ENCODE measurements at places on chromosomes 11 and 22.

- no peak for DNase-seq
Observed at GRCh38 chr11:94472916-94473799, 20.5 kb downstream of the MRE11 start.

DNA sequence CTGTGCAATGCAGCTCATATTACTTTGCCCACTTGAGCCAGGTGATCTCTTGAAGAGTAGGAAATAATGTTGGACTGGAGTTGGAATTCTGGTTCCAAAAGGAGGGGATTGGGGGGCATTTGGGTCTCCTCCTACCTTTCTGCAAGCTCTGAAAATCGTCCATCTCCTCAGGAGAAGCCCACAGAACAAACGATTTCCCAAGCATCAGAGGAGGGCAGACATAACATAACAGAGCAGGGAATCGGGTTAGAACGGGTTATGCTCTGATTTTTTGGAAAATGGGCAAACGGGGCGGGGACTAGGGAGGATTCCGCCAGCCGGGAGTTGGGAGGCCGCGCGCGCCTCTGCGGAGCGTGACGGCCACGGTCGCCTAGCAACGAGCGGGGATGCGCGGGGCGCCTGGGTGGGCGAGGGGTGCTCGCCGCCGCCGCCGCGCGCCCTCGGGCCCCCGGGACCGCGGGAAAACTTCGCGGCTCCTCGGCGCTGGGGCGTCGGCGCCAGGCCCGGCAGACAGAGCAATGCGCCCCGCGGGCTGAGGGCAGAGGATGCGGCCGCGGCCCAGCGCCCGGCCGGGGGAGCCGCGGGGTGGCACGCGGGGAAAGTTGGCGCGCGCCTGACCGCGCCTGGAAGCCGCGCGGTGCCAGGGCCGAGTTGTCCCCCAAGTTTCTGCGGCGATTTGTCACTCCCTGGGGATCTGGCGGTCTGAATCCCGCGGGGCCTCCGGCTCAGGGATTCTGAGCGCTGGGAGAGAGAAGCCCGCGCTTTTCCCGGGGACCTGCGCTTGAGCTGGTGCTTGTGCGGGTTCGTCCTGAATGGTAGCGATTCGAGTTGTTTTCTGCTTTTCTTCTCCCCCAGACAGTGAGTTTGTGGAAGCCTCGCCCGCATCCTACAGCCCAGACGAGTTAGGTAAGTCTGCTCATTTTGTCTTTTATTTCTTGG is 27.8 kb upstream of the AMOTL1 start:
- peak; percentile 21 for DNase-seq

GRCh38 chr22:36110306-36110881 is 50.2 kb downstream of the APOL3 start:
- DNase-seq, result no peak

- DNase-seq, result no peak
Observed at GRCh38 chr11:44421090-44421675, 111.2 kb upstream of the ALX4 start.

DNA sequence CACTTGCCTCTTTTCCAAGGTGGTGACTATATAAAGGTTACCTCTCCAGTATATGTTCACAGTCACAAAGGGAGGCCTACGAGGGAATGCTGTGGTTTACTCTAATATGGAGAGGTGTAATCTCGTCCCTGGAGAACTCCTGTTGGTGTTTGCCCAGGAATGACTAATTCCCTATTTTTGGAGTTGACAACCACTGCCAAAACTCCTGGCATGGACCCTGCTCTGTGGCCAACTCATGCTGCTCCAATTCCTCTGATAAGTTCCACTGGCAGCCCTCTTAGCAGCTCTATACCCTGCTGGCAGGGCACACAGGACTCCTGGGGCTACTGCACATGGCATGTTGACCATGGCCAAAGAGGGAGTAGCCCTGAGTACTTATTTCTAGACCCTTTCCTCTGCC is 418.7 kb upstream of the ANO5 start:
- DNase-seq, result no peak

DNA sequence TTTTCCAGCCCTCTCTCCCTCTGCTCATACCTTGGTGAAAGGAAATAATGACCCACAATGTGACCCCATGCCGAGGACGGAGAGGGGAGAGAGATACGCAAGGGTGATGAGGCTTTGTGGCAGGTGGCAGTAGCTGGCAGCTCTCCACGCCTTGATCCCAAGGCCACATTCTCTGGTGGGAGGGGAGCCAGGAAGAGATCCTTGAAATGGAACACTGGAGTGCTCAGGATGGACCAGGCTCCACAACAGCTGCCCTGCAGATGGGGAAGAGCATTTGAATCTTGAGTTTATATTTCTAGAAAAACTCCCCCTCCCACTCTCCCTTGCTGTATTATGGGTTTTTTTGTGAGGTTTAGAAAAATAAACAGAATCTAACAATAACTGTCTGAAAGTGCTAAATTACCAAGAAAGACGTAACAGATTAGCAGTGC is 61.6 kb upstream of the CDON start:
- no peak for DNase-seq

DNA sequence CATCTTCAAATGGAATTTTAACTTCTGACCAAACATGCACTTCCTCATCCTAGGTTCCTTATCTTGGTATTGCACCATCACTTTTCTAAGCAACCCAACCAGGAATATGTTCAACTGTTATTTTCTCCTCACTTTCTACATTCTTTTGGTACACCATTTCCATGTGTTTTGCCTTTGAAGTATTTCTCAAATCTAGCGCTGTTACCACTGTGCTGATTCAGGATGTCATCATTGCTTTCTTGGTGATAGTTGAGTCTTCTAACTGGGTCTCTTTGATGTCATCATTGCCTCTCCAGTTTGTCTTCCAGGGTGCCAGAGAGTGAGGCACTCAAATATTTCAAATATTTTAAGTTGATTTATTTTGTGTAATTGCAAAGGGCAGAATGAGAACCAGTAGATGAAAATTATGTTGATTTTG is 47.5 kb downstream of the HORMAD2 start:
- no peak for DNase-seq

DNA sequence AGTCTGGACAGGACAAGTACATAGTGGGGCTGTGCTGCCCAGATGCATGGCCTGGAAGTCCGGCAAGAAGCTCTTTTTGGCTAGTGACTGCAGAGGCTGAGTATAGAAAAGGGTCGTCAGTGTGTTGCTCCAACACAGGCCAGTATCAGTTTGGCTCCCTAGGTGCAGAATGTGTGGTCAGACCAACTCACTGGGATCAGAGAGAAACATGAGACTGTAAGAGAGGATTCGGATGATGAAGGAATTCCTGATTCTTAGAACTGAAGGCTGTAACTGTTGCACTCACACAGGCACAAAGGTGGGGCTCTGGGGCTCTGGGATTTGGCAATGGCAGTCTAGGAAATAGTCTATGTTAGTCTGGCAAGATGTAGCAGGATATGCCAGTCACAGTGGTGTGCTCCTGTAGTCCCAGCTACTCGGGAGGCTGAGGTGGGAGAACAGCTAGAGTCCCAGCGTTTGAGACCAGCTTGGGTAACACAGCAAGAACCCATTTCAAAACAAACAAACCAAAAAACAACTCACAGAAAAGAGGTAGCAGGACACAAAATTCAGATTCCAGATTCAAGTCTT is 11.1 kb upstream of the UPB1 start:
- DNase-seq, result no peak

- DNase-seq, result no peak
Observed at GRCh38 chr11:86523738-86524619, 148.4 kb downstream of the ME3 start.

- no peak for DNase-seq
Observed at GRCh38 chr11:102396708-102397563, 49.9 kb downstream of the BIRC2 start.

- DNase-seq, result no peak
Observed at GRCh38 chr11:129365816-129366215, 9.8 kb upstream of the BARX2 start.

GRCh38 chr22:35899736-35900135 is 128.9 kb downstream of the RBFOX2 start:
- DNase-seq, result no peak

DNA sequence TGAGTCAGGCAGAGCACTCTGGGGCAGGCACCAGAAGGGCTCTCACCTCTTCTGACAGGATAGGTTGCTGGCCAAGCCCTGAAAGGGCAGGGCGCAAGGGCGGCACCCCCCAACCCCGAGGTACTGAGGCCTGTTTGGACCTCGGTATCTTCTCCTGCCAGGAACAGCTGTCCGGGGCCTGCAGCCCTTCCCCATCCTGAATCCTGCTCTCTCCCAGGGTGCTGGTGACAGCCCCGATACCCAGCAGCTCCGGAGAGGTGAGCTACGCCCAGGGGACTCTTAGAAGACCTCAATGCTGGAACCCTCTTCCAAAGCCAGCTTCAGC is 79.1 kb downstream of the PHF21B start:
- DNase-seq, result no peak

GRCh38 chr22:39469681-39470450 is 13.1 kb downstream of the MGAT3 start:
- no peak for DNase-seq

GRCh38 chr11:34013898-34014571 is 37.5 kb upstream of the CAPRIN1 start:
- no peak for DNase-seq

- DNase-seq, result no peak
Observed at GRCh38 chr22:33710326-33710725, 209.9 kb downstream of the LARGE1 start.

DNA sequence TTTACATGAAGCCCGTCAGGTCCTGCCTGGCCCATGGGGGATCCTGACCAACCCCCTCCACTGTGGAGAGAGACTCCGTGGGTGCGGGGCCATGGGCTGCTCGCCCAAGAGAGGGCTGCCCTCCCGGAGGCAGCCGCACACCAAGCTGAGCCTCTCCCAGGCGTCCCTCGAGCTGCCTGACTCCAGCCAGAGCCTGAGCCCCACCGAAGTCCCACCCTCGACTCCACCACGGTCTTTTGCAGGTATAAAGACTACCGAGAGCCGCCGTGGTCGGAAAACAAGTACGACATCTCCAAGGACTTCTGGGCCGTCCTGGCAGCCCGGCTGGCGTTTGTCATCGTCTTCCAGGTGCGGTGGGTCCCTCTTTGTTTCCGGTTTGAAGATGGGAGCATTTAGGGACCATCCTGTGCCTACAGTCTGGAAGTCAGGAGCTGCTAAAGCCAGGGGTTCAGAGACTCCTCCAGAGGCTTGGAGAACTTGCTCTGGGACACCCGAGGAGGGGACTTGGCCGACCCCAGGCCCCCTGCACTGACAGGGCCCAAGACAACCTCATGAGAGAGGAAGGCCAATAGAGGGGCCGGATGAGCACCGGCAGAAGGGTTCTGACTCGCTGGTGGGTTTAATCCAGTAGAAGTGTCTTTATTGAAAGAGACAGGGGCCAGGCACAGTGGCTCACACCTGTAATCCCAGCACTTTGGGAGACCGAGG is 17.6 kb upstream of the FADD start:
- DNase-seq, result no peak

GRCh38 chr11:131370090-131370751 is at the start of gene NTM:
NTM (plus strand) TSS chr11:131370615.
- no peak for DNase-seq

GRCh38 chr11:48055292-48056132 is 75.2 kb downstream of the PTPRJ start:
- DNase-seq, result no peak

DNA sequence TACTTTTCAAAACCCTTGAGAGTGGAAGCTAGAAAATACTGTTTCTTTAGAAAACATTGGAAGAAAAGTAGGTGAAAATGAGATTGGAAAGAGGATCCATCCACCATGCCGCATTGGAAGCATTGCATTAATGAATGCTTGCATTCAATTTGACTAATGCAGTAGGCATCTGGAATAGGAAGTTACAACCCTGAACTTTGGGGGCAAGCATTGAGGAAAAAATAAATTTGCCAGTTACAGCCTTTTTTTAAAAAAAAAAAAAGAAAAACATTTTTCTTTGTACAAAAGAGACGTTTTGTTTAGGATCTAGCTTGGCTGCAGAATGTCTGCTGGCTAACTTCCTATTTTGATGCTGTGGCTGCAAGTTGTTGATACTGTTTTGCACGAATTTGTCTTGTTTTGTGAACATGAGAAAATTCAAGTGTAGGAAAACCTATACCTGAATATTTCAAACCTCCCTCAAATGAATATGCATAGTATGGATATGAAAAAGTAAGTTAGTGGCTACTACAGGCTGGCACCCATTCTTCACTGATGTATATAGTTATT is 28.1 kb downstream of the RTN3 start:
- DNase-seq, result no peak

- DNase-seq, result peak; percentile 62
Observed at GRCh38 chr11:76445121-76446084, 585 bp downstream of the EMSY start.

DNA sequence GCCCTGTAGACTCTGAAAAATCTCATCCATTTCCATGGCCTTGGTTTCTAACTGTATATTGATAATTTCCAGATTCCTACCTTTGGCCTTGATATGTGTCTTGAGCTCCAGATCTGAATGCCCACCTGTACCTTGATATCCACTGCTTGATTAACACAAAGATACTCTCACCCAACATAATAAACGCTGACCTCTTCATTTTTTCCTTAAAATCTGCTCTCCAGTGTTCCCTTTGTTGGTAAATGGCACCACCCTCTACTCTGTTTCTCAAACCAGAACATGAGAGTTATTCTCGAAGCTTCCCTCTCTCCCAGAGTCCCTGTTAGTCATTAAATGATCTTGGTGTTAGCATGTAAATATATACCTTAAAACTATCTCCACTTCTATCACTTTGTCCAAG is 13.4 kb downstream of the TUG1 start:
- DNase-seq, result no peak

- DNase-seq, result no peak
Observed at GRCh38 chr11:75474240-75474639, 41.2 kb upstream of the KLHL35 start.

DNA sequence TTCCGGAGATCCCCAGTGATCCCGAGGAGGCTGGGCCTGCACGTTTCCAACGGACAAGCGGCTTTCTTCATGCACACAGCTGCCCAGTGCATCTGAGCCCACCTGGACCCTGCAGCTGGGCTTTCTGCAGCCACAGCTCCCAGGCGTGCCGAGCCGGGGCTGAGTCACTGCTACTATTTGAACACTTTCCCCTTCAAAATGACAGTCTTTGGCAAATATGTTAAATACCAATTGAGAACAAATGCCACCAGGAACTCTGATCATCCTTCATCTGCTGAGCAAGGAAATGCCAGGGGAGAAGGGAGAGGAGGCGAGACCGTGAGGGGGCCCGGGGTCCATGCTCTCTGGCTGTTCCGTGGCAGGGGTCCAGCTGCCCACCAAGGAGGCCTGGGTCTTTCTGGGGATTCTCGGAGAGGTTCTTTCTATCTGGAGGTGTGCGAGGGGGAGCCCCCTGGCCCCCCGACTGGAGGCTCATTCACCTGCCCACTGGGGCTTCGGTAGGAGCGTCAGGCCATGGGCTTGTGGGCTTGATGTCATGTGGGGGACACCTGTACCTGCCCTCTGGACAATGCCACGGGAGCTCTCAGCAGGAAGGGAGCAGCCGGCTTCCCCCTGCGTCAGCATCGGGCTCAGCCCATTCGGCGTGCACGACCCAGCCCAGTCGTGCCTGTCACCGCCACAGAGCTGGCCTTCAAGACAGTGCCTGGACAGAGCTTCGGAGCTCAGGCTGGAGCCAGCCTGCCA is 159.6 kb downstream of the CTTN start:
- DNase-seq, result no peak

DNA sequence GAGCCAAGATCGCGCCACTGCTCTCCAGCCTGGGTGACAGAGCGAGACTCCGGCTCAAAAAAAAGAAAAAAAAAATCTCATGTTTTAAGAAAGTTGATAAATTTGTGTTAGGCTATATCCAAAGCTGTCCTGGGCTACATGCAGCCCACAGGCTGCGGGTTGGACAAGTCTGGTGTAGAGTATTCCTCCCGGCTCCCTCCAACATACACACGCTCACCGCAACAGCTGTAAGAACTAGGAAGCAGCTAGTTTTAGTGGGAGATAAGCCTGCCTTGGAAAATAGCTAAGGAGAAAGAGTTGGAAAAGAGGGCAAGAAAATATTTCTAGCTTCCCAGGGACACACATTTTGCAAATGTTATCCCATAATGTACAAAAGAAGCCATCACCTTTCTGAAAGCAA is 46.6 kb downstream of the CELF1 start:
- no peak for DNase-seq
